ENCODE measurements at places on chromosomes 11 and 22.

- DNase-seq = no peak
Measured at GRCh38 chr11:3093281-3094191, 36.3 kb upstream of the CARS1 start.

DNA sequence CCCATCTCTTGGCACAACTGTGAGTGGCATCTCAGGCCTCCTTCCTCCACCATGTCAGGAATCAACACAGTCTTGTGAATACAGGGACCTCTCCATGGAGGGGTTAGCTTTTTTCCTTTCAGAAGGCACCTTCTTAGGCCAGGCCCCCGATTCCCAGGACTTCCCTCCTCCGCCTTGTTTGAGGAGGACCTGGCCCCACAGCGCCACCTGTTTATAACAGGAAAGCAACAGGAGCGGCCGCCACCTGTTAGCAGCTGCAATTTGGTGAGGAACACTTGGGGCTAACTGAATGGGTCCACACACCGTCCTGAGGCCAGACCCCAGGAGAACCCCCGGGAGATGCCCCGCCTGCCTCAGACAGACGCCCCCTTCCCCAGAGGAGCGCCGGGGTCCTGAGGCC lies 3.8 kb upstream of the PKP3 start:
- no peak for DNase-seq

DNA sequence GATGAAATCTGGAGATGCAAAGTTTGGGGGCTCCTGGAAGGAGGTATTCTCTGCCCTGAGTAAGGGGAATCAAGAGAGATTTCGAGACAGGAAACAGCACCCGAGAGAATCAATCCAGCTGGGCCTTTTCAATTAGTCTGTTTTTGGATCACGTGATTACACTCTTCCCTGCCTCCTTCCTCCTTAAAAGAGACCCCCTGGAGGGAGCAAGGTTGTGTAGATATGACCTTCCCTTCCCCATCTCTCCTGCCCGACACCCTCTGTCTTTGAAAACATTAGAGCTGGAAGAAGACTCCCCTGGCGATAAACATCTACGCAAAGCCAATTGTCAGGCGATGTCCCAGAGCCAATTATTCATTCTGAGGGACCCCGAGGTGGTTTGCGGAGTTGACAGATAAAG lies 407.9 kb downstream of the MIAT start:
- no peak for DNase-seq

- peak; percentile 25 for DNase-seq
Measured at GRCh38 chr22:46087816-46088277, 62.5 kb upstream of the PPARA start.

- DNase-seq = no peak
Measured at GRCh38 chr11:120066738-120067437, 71.0 kb downstream of the TRIM29 start.

DNA sequence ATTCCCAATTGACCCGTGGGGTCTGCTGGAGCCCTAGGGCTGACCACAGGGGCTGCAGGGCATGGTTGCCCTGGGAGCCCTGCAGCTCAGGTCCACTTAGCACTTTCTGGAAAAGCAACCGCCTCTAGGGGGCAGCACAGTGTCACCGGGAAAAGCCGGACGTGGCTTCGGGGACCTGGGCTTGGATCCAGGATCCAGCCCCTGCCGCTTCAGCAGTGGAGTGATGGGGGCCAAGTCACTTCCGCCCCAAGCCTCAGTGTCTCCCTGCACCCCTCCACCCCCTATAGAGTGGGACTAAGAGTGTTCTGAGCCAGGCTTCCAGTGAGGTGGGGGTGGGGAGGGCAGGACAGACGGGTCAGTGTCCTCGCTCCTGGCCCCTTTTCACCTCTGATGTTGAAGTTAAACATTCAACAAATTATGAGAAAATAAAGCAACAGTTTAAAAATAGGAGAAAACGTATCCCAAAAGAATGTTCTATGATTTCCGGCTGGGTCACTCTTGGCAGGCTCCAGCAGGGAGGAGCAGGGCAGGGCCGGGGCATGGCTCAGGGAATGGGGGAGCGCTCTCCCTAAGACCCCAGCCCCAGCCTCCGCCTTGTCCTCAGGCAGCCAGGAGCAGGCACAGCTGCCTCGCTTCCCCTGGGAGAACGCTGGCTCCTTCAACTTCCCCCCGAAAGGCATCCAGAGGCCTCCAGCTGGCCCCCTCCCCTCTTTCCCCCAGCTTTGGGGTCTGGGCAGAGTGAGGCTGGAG lies 96.5 kb upstream of the FGF3 start:
- peak; percentile 63 for DNase-seq

DNA sequence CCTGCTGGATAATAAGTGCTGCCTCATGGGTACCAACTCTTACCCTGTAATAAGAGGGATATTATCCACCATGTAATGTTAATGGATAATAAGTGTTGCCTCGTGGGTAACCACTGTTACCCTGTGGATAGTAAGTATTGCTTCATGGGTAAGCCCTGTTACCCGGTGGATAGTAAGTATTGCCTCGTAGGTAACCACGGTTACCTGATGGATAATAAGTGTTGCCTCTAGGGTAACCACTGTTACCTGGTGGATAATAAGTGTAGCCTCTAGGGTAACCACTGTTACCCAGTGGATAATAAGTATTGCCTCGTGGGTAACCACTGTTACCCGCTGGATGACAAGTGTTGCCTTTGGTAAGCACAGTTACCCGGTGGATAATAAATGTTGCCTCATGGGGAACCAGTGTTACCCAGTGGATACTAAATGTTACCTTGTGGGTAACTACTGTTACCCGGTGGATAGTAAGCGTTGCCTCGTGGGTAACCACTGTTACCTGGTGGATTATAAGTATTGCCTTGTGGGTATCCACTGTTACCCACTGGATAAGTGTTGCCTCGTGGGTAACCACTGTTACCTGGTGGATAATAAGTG lies 18.6 kb upstream of the NXPE4 start:
- no peak for DNase-seq

DNA sequence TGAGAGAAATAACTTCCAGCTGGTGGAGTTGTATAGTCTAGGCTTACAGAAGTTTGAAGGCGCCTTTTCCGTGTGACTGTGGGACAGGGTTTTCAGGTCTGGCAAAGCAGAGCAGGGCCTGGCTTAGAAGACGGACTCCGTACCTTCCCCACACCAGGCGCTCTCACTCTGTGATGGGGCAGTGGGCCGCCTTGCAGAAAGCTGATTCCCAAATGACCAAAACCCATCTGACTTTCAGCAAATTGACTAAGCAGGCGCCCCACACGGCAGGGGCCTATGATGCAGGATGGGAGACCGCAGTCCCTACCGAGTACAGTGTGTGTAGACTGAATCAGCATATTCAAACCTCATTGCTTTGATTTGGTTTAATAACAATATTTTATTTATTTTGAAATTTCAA lies 85.8 kb upstream of the TMEM45B start:
- DNase-seq = no peak

GRCh38 chr22:45502215-45503049 lies at the start of gene FBLN1:
FBLN1 (plus strand) TSS chr22:45502883; CDS start chr22:45502986, 103 bp downstream.
- no peak for DNase-seq

GRCh38 chr11:107631931-107632330 lies 41.0 kb downstream of the ELMOD1 start:
- DNase-seq = no peak

DNA sequence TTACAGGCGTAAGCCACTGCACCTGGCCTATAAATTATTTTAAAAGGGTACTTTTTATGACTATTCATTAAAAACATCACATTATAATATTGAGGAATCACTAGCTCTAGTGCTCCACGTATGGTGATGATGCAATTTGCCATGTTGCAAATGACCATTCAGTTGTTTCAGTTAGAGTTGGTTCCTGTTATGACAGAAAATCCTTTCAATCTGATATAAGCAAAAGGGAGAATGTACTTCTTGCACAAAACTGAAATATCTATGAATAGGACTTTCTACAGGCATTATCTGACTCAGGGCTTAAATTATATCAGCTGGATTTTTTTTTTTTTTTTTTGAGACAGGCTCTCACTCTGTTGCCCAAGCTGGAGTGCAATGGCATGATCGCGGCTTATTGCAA lies 45.6 kb upstream of the RRM1 start:
- no peak for DNase-seq

GRCh38 chr22:42317008-42317407 lies 46.6 kb upstream of the TCF20 start:
- peak; percentile 28 for DNase-seq

DNA sequence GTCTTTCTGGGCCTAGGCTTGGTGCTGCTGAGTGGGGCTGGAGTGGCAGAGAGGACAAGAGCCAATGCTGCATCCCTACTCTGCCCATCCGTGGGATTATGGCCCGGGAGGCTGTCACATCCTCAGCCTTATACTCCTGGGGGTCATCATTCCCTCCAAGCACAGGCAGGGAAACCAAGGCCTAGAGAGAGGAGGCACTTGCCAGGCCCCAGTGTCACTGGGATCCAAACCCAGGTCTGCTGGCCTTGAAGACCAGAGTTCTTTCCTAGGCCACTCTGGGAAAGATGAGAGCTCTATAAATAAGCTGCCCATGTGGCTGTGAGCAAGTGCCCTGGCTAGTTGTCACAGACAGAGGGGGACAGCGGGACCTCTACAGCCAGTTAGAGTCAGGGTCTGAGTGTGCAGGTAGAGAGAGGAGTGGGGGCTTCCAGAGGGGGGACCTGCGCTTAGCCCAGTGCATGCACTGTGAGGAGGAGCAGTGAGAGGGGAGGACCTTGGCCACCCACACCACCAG lies 4.8 kb downstream of the RELT start:
- no peak for DNase-seq

- no peak for DNase-seq
Measured at GRCh38 chr11:57499983-57500461, 15.5 kb downstream of the SLC43A1 start.

GRCh38 chr11:85195934-85196333 lies 431.2 kb downstream of the DLG2 start:
- DNase-seq = no peak

DNA sequence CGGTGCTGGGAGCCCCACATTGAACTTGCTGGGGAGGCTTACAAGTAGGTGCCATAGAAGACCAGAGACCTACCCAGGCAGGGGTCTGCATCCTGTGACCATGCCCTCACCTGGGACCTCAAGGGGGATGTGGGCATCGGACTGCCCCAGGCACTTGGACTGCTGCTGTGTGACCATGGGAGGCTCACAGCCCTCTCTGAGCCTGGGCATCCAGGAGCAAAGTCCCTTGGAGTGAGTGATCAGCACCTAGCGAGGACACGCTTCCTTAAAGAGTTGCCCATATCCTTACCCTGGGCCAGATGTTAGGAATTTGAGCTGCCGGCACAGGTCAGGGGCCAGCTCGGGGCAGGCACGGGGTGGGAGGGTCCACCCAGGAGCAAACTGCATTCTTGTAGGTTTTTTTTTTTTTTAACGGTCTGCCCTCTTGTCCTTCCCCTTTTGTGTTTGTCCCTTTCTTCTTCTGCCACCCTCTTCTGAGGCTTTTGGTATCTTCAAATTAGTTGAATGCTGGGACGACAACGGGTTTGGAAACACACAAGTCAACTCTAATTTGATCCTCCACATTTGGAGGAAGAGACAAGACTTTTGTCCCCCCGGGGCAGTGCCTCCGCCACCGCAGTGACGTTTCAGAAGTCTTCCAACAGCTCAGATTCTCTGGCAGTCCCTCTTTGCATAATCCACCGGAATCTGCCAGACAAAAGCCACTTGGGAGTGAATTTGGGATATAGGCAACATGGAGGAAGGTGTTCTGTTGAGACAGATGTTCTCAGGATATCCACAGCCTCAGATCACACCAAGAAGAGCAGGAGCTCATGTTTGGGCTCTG lies 46.1 kb upstream of the LINC01488 start:
- DNase-seq = no peak

DNA sequence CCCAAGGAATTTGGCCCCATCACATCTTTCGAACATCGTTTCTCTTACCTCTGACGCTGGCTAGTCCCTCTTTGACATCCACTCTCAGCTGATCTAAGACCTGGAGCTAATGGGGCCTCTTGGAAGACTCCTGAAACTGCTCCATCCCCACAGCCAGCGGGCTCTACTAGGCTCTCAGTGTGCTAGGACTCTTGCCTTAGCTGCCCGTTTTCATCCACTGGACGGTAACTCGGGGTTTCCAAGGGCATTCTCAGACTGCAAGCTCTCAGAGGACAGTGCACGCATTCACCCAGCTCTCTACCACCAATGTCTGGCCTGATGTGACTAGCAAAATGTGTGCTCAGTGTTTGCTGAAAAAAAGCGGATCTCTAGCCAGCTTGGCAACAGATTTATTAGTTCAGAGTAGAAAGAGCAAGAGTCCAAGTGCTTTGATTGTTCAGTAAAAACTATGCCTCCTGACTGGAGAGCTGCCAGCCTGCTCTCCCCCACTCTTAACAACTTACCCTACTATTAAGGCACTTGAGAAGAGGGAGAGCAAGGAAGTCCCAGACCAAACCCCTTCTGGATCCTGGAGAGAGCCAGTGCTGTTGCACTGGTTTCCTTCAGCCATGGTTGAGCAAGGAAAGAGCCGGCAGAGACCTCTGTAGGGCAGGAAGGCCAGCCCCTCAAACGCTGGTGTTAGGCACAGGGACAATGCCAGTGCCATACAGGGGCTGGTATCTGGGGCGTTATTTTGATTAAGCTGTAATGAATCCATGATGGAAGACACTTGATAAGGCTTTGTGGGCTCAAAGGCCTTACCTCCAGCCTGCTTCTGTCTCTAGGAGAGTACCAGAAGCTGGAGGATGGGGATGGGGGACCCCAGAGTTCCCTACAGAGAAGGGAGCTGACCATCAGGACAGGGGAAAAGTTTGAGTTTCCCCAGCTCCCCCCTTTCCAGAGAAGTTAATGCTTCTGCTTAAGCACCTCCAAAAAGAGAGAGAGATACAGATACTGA lies 9.2 kb downstream of the RELA start:
- no peak for DNase-seq

GRCh38 chr11:28058333-28058732 lies 49.6 kb downstream of the KIF18A start:
- no peak for DNase-seq
